Activated CD8-positive, alpha-beta T cell treated with anti-CD3 and anti-CD28 coated beads, Interleukin-2, amount 10 ng/mL, durations not matched to agents 7 days and 5 days (primary cell): ENCODE measurements at places on chromosomes 6 and 20. TPM values are rescaled to one million over a fixed set of nuclear protein-coding genes. Genes with fewer than 3 reads are reported as not detected.

DNA sequence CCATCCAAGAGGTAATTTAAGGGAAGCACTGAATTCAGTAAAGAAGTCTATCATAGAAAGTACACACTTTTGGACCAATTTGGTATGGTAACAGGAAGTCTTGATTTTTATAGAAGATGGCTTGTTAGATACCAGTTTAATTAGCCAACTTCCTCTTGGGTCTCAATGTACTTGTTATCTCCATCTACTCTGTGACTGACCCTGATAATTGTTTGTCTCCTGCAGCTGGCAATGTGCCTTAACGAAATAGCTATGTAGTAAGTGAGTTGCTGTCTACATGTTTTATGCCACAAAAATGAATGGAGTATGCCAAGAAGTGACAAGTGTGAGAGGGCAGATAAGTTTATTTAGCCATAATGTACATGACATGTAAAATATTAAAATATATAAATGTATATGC is 410.5 kb upstream of the MAN1A1 start:
- no peaks in the 10 kb centered on the region for H3K4me1 ChIP-seq
- no peaks in the 10 kb centered on the region for H3K36me3 ChIP-seq
- no peak overlapping the region for H3K27ac ChIP-seq
- DNase-seq, result no peak
- H3K4me3 ChIP-seq, result no peak overlapping the region

Gene NFKBIE
- total RNA-seq, result 14.1 TPM

Gene PGK2
- total RNA-seq, result not detected

- H3K27me3 ChIP-seq, result peaks cover 2% of the 10 kb centered on the region
- H3K27ac ChIP-seq, result no peak overlapping the region
- H3K4me1 ChIP-seq, result no peaks in the 10 kb centered on the region
- no peaks in the 10 kb centered on the region for H3K36me3 ChIP-seq
Measured at GRCh38 chr6:68572975-68573374, 62.1 kb upstream of the ADGRB3 start.

GRCh38 chr6:160222491-160222890 is 36.1 kb downstream of the SLC22A2 start:
- no peak for DNase-seq
- H3K4me3 ChIP-seq, result no peak overlapping the region
- H3K27ac ChIP-seq, result no peak overlapping the region

Gene CD24
- total RNA-seq, result not detected

Gene SLC2A10
- total RNA-seq, result not detected

GRCh38 chr6:151729829-151730495 is 77.5 kb upstream of the ESR1 start:
- no peak for DNase-seq
- no peak overlapping the region for H3K4me3 ChIP-seq
- H3K27me3 ChIP-seq, result peaks cover under 1% of the 10 kb centered on the region
- peaks cover 3% of the 10 kb centered on the region for H3K4me1 ChIP-seq
- no peak overlapping the region for H3K27ac ChIP-seq

DNA sequence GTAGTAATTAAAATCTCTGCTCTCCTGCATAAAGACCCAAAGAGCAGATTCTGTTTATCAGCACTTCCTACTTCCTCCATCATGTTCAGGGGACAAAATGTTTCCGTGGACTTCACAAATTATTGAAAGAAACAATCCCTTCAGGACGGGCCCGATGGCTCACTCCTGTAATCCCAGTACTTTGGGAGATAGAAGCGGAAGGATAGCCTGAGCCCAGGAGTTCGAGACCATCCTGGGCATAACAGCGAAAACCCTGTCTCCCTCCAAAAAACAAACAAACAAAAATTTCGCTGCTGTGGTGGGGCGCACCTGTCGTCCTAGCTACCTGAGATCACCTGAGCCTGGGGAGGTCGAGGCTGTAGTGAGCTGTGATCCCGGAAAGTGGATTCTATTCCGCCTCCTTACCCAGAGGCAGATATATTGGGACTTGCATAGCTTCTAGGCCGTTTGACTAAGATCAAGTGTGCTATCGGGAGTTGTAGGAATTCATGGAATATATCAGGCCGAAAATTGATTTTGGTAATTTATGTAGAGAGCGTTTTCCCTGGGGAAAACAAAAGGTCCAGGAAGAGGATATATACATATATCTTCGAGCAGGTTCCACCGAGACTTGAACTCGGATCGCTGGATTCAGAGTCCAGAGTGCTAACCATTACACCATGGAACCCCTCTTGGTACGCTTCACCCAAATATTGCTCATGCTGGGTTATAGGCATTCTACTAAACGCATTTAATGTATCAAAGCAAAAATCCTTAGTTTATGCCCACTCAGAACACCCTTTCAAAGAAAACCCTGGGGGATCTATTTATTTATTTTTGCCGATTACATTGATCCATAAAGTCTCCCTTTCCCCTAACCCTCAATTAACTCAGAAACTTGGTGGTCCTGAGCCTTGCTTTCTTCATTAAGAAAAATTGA is 74.5 kb upstream of the ZNF184 start:
- peak overlapping the region; percentile 55 for H3K4me3 ChIP-seq
- H3K4me1 ChIP-seq, result peaks cover 32% of the 10 kb centered on the region
- H3K27me3 ChIP-seq, result peaks cover 65% of the 10 kb centered on the region

- H3K27me3 ChIP-seq, result no peaks in the 10 kb centered on the region
- no peaks in the 10 kb centered on the region for H3K36me3 ChIP-seq
- DNase-seq, result no peak
- H3K27ac ChIP-seq, result no peak overlapping the region
Measured at GRCh38 chr6:11833626-11834592, 55.3 kb upstream of the ADTRP start.

DNA sequence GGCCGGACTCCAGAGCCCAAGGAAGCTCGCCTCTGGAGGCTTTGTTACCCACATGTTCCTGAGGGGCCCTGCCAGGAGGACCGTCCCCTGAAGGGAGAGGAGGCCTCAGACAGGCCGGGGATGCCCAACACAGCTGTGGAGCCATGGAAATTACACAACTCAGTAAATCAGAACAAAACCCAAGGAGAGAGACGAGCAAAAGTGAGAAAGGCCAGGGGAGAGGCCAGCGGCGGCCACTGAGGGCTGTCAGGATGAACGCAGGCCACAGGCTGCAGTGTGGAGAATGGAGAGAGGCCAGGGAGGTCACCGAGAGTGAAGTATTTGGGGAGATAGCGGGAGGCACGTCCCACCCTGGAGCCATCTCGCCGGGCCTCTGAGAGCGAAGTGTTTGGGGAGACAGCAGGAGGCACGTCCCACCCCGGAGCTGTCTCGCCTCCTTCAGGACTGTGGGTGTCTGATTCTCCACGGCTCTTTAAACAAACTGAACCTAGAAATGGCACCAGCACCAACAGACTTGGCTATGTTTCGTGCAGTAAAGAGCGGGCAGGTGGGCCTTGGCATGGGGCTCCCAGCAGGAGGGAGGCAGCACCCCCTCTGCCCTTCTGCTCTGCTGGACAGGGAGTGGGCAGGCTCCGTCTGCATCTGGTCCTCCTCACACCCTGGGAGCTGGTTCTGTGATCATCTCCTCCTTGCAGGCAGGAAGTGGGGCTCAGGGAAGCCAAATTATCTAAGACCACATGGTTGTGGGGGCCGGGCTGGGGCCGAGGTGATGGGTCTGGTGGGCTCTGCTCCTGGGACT is 91.0 kb downstream of the YTHDF1 start:
- peaks cover 2% of the 10 kb centered on the region for H3K27me3 ChIP-seq
- no peaks in the 10 kb centered on the region for H3K36me3 ChIP-seq
- no peak overlapping the region for H3K27ac ChIP-seq
- no peak overlapping the region for H3K4me3 ChIP-seq
- no peak for DNase-seq
- no peaks in the 10 kb centered on the region for H3K4me1 ChIP-seq

- peak overlapping the region; percentile 3 for H3K27ac ChIP-seq
- peaks cover 55% of the 10 kb centered on the region for H3K4me1 ChIP-seq
- H3K27me3 ChIP-seq, result no peaks in the 10 kb centered on the region
- no peak for DNase-seq
- H3K36me3 ChIP-seq, result peaks cover 28% of the 10 kb centered on the region
Measured at GRCh38 chr20:47540443-47541354, 39.0 kb downstream of the NCOA3 start.

- peak overlapping the region; percentile 82 for H3K4me3 ChIP-seq
- no peak for DNase-seq
- no peak overlapping the region for H3K27ac ChIP-seq
- peaks cover 35% of the 10 kb centered on the region for H3K27me3 ChIP-seq
Measured at GRCh38 chr20:38673261-38673660, 51.0 kb upstream of the SLC32A1 start.

DNA sequence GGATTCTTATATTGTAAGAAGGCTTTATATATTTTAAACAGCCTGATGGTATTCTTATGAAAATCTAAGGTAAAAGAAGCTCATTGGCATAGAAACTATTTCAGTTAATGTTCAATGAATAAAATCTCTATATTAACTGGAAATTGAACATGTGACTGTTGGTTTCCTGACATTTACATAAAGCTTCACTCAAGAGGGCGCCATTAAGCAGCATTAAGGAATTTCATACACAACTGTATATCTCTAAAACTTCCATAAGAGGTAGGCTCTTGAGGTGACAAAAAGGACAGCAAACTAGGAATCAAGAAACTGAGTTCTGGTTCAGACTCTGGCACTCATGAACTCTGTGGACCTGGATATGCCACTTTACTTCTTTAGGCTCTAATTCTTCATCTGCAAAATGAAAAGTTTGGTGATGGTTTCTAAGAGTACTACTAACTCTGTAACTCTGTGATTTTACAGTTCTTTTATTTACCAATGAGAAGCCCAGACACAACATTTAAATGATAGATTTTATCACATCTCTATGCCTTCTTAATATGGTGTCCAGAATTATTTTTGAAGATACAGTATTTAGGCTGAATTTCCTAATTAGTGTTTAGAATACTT is 147.5 kb downstream of the FLRT3 start:
- H3K4me3 ChIP-seq, result no peak overlapping the region
- H3K36me3 ChIP-seq, result no peaks in the 10 kb centered on the region
- no peaks in the 10 kb centered on the region for H3K27me3 ChIP-seq
- no peak for DNase-seq

- no peak overlapping the region for H3K27ac ChIP-seq
- peak; percentile 12 for DNase-seq
- H3K4me1 ChIP-seq, result no peaks in the 10 kb centered on the region
- no peaks in the 10 kb centered on the region for H3K36me3 ChIP-seq
Measured at GRCh38 chr6:168121303-168121665, 42.3 kb upstream of the FRMD1 start.

Gene SRXN1
- 9.3 TPM for total RNA-seq

Gene GABRR2
- total RNA-seq, result 0.18 TPM

- H3K36me3 ChIP-seq, result no peaks in the 10 kb centered on the region
- no peaks in the 10 kb centered on the region for H3K27me3 ChIP-seq
- H3K27ac ChIP-seq, result no peak overlapping the region
- H3K4me3 ChIP-seq, result no peak overlapping the region
Measured at GRCh38 chr6:56222499-56222898, 24.9 kb downstream of the COL21A1 start.

Gene PRDM13
- not detected for total RNA-seq

Gene PNPLA1
- not detected for total RNA-seq

DNA sequence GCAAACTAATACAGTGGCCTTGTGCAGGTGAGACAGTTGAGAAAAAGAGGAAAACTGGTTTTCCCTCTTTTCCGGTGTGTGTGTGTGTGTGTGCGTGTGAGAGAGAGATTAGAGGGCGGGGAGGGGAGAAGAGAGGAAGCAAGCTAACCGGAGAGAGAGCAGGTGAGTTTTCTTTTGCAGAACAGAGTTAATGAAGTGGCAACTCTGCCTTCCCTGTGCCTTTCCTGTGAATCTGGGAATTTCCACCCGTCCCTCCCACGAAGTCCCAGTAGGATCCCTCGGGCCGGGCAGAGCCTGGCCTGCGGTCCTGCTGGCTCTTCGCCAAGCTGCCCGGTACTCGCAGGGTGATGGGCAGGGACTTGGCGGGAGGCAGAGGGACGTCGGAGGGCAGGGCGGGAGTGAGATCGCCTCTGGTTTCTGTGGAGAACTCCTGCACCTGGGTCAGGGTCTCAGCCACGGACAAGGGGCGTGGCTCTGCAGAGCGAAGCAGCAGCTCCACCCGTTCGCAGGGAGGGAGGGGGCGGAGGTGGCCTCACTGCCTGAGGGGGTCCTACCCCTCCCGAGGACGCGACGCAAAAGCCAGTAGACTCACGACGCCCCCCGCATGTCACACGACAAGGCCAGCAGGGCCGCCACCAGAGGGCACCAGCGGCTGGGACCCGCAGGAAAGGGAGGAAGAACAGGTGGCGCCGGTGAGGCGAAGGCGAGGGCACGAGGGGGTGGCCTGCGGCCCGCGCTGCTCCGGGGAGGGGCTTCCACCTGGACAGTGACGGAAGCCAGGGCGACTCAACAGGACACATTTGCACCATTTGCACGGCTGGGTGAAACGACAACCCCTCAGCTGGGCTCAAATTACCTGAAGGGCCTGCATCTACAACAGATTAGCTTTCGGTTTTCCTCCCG is 51.2 kb upstream of the RNF182 start:
- H3K27me3 ChIP-seq, result peaks cover 8% of the 10 kb centered on the region
- H3K27ac ChIP-seq, result peak overlapping the region; percentile 10
- peak overlapping the region; percentile 63 for H3K4me3 ChIP-seq
